ENCODE measurements at places on chromosomes 6 and 20. TPM values are rescaled to one million over a fixed set of nuclear protein-coding genes. Genes with fewer than 3 reads are reported as not detected.

DNA sequence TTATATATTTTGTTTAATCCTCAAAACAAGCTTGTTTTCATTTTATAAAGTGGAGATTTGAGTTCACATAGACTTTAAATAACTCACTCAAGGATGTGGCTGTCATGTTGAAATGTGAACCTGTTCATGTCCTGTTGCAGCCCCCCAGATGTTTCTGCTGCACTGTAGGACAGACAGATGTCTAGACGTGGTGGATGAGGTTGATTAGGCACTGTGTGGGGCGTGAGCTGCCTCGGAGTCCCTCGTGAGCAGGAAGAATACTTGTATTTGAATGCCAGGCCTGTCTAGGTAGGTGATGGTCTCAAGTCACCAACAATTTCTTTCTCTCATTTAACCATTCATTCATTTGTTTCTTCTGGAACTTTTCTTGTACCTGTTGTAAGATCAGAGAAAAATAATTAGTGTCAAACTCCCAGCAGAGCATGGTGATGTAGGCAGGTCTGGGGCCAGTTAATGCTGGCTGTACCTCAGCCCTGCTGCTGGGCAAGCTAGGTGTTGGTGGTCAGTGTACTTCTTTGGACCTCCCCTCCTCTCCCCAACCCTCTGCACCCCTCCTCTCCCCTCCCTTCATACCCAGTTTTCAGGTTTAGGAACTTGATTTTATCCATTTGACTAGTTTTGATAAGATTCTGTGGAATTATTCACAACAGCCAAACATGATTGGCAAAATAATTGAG, 34.0 kb downstream of the AFDN start:
- H3K4me3 ChIP-seq, result no peak overlapping the region
- H3K36me3 ChIP-seq, result peaks cover 4% of the 10 kb centered on the region
- no peak overlapping the region for H3K27ac ChIP-seq

GRCh38 chr20:62212299-62212698, 7.8 kb downstream of the HRH3 start:
- peaks cover 75% of the 10 kb centered on the region for H3K27me3 ChIP-seq
- DNase-seq, result no peak
- H3K27ac ChIP-seq, result no peak overlapping the region
- no peak overlapping the region for H3K4me3 ChIP-seq

GRCh38 chr20:57117296-57117695, 149.1 kb downstream of the BMP7 start:
- H3K4me3 ChIP-seq, result no peak overlapping the region
- H3K4me1 ChIP-seq, result no peaks in the 10 kb centered on the region
- no peaks in the 10 kb centered on the region for H3K36me3 ChIP-seq
- no peaks in the 10 kb centered on the region for H3K27me3 ChIP-seq

CABLES2 gene
- 7.1 TPM for polyA plus RNA-seq

GRCh38 chr6:41315943-41316620, 19.3 kb upstream of the NCR2 start:
- H3K4me3 ChIP-seq, result no peak overlapping the region
- peaks cover 42% of the 10 kb centered on the region for H3K27me3 ChIP-seq
- DNase-seq, result no peak
- no peaks in the 10 kb centered on the region for H3K36me3 ChIP-seq

ATP6V1G2 gene
- polyA plus RNA-seq, result 9.1 TPM

DNA sequence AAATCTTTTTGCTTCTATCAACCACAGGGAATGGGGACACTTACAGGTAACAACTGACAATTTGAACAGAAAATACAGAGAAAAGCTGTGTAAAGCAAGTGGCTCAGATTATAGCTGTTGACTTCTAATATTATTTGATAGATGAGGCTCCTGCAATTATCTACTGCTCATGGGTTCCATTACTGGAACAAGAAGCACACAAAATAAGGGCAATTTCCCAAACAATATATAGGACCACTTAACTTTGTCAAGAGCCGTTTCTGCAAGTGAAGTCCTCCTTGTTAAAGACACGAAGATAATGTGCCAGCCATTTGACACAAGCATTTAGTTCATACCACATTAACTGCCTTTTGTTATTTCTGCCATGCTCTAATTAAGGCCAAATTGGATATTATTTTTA, 315.5 kb upstream of the ARID1B start:
- no peak overlapping the region for H3K4me3 ChIP-seq
- H3K36me3 ChIP-seq, result no peaks in the 10 kb centered on the region
- H3K4me1 ChIP-seq, result no peaks in the 10 kb centered on the region
- no peak for DNase-seq

HSPA12B gene
- polyA plus RNA-seq, result 6.3 TPM

- peaks cover 14% of the 10 kb centered on the region for H3K36me3 ChIP-seq
- H3K27me3 ChIP-seq, result no peaks in the 10 kb centered on the region
- peak overlapping the region; percentile 96 for H3K27ac ChIP-seq
- peaks cover 91% of the 10 kb centered on the region for H3K4me1 ChIP-seq
- H3K4me3 ChIP-seq, result no peak overlapping the region
Measured at GRCh38 chr20:45340236-45340847, 7.9 kb downstream of the SDC4 start.

DNA sequence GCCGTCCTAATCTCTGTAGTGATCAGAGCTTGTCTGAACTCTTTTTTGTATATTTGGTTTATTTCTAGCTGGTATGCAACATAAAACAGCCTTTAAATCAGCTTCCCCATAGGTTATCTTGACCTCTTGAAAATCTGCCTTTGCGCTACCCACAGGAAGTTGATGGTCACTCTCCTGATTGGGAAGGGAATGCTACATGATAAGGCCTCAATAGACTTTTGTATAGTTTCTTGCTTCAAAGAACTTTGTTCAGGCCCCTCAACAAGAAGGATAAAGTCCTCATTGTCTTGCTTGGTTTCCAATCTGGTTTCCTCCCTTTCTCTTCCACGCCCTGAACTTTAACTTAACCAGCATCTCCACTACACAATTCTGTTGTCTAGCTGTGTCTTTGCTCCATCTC, 95.4 kb upstream of the TENT5A start:
- H3K27ac ChIP-seq, result no peak overlapping the region
- no peak overlapping the region for H3K4me3 ChIP-seq
- H3K4me1 ChIP-seq, result no peaks in the 10 kb centered on the region
- no peaks in the 10 kb centered on the region for H3K27me3 ChIP-seq
- no peaks in the 10 kb centered on the region for H3K36me3 ChIP-seq

CLVS2 gene
- 0.70 TPM for polyA plus RNA-seq
